ENCODE measurements at places on chromosomes 7 and 10. TPM values are rescaled to one million over a fixed set of nuclear protein-coding genes. Genes with fewer than 3 reads are reported as not detected.

IMMP2L gene
- total RNA-seq = 32.9 TPM

- DNase-seq = no peak
Observed at GRCh38 chr7:151025924-151026671, 1.8 kb upstream of the ATG9B start.

- no peak for DNase-seq
Observed at GRCh38 chr10:12417331-12417730, 68.0 kb downstream of the CAMK1D start.

- DNase-seq = no peak
Observed at GRCh38 chr10:93678386-93678785, 24.0 kb downstream of the FRA10AC1 start.

CUEDC2 gene
- 48.2 TPM for total RNA-seq

TMEM72 gene
- not detected for total RNA-seq

GRCh38 chr10:104054430-104054829, 31.2 kb downstream of the COL17A1 start:
- DNase-seq = no peak

DNA sequence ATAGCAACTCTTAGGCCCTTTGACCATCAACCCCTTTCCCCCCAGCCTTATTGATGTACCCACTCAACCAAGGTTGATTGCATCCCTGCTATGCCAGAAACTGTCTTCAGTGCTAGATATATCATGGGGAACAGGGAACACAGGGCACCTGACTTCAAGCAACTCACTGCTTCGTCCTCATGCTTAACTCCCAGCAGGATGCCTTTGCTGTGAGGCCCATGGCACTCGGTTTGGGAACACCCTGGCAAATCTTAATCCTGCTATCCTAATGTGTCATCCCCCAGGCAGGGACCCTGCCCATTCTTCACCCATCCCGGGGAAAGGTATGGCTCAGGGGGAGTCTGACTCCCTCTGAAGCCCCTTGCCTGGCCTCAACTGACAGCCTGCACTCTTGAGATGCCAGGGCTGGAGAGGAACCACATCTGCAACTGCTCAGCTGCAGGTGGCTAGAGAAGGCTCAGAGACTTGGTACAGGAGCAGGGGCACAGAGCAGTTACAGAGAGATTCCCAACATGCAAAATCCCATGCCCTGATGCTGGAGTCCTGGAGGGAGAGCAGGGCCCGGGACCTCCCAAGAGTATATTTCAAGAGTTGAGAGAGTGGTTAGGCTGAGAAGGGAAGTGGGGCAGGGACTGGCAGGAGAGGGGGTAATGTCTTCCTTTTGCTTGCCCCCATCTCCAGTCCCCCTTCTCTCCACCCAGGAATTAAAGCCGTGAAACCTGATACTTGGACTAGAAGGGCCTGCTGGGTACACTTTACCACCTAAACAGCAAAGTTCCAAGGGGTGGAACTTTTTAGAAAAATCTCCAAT, 2.4 kb upstream of the UNC5B start:
- peak; percentile 34 for DNase-seq

CDH23 gene
- 7.5 TPM for total RNA-seq

- peak; percentile 90 for DNase-seq
Observed at GRCh38 chr7:2478399-2478785, 2.2 kb upstream of the GRIFIN start.

GPRIN2 gene
- total RNA-seq = 0.36 TPM

DNA sequence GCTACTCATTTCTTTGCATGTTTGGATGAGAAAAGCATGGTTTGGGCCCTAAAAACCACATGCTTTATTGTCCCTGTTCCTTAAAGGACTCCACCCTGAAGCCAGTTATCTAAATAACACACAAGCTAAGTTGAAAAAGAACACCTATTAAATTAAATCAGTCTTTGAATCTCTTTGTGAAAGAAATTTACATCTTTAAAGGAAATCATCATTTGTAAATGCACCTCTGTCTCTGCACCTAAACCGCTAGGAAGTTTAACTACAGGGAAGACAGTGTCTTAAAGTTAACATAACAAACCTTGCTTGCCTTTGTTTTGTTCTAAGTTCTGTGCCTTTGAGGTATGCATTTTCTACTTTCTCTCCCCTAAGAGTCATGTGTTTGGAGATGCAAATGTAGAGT, 52.6 kb downstream of the HTR7 start:
- no peak for DNase-seq

- no peak for DNase-seq
Observed at GRCh38 chr10:1523221-1523620, 214.1 kb downstream of the ADARB2 start.

DNA sequence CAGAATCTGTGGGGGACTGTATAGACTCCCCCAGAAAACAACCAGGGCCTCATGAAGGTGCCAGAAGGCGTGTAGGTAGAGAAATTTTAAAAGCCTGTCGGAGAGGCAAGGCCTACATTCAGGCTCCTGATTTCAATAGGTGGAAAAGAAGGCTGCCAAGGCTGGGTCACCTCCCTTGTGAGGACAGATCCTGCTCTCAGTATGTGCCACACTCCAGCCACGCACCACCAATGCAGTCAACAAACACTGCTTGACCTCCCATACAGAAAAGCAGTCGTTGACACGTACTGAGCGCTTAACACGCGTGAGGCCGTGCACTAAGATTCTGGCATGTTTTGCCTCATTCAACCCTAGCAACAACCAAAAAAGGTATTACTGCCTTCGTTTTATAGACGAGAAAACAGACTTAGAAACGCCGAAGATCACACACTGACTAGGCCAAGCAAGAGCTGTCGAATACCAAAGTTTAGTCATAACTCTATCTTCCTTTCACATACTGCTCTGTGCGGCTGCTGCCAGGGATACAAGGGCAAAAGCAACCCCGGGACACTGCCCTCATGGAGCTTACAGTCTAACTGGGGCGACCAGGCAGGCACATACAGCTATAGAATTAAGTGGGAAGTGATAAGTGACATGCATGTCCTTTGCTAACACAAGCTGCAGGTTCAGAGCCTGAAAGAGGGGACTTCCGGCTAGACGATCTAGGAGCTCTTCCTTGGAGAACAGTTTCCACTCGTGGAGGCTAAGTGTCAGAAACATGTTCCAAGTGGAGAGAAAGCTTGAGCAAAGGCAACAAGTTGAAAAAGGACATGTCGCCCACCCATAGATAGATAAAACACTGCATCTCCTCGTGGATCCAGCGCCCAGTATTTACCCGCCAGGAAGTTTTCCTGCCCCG, 797 bp upstream of the NKX2-3 start:
- DNase-seq = no peak

UPK3BL2 gene
- 41.7 TPM for total RNA-seq

DNA sequence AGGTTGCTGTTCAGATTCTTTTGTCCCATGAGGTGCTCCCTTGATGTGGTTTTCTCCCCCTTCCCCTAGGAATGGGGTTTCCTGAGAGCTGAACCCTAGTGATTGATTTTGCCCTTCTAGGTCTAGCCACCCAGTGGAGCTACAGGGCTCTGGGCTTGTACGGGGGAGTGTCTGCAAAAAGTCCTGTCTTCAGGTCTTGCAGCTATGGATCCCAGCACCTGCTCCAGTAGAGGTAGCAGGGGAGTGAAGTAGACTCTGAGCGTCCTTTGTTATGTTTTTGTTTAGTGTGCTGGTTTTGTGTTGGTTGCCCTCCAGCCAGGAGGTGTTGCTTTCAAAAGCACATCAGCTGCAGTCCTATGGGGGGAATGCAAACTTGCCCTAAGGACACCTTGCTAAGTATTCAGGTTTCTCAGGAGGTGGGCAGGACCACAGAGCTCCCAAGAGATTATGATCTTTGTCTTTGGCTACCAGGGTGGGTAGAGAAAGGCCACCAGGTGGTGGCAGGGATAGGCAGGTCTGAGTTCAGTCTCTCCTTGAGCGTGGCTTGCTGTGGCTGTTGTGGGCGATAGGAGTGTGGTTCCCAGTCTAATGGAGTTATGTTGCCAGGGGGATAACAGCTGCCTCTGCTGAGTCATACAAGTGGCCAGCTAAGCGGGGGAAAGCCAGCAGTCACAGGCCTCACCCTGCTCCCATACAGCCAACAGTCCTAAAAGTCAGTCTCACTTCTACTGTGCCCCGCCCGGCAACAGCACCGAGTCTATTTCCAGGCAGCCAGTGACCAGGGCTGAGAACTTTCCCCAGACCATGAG, 92.4 kb upstream of the JCAD start:
- peak; percentile 85 for DNase-seq

GRCh38 chr7:23058408-23059096, 44.6 kb upstream of the HYCC1 start:
- DNase-seq = no peak

GRCh38 chr7:23680414-23681405, 711 bp downstream of the FAM221A start:
- DNase-seq = peak; percentile 70

GRCh38 chr10:34364253-34365037, 450.7 kb downstream of the PARD3 start:
- no peak for DNase-seq

DNA sequence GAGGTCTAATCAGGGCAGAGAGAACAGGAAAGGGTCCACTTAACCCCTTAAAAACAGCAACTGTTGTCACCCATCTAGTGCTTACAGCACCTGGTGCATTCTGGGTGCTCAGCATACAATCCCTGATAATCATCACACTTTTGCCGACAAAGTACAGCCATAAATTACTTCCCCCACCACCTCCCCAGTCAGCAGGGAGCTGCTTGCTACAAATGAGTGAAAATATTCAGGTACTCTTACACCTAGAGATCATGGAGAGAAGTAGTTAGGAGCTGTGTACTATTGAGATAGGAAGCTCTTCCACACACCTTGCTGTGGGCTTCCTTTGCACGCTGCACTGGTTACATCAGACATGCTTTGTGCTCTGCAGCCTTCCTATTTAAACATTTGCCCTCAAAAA, 723.5 kb upstream of the GALNT17 start:
- DNase-seq = no peak

- DNase-seq = no peak
Observed at GRCh38 chr10:131088619-131089018, 222.9 kb downstream of the TCERG1L start.

GDF2 gene
- not detected for total RNA-seq

CCDC3 gene
- 119 TPM for total RNA-seq

NOS3 gene
- total RNA-seq = 28.1 TPM

CHN2 gene
- total RNA-seq = 7.6 TPM

AQP1 gene
- 680 TPM for total RNA-seq

Measured in aorta (tissue), 5 donors.